PC-9 (cell line): ENCODE measurements at places on chromosomes 6 and 20.
A peak's percentile ranks its signal among the peaks of the same experiment; 100 is the strongest.

- no peak for DNase-seq
- H3K36me3 ChIP-seq: no peaks in the 10 kb centered on the region
- no peak overlapping the region for H3K27ac ChIP-seq
- H3K4me1 ChIP-seq: no peaks in the 10 kb centered on the region
Measured at GRCh38 chr6:102137859-102138258, 744.4 kb downstream of the GRIK2 start.

- H3K27ac ChIP-seq: peak overlapping the region; percentile 15; the same call in 1 of the 2 replicates
- H3K4me1 ChIP-seq: peaks cover 22% of the 10 kb centered on the region
- no peaks in the 10 kb centered on the region for H3K27me3 ChIP-seq
- peaks cover 9% of the 10 kb centered on the region; the same call in 1 of the 2 replicates for H3K36me3 ChIP-seq
- H3K4me3 ChIP-seq: no peak overlapping the region
- no peak for DNase-seq
Measured at GRCh38 chr6:36064770-36065396, 37.3 kb downstream of the MAPK14 start.

- H3K27me3 ChIP-seq: no peaks in the 10 kb centered on the region
- H3K4me1 ChIP-seq: no peaks in the 10 kb centered on the region; the same call in 1 of the 2 replicates
- no peak for DNase-seq
- H3K36me3 ChIP-seq: no peaks in the 10 kb centered on the region
Measured at GRCh38 chr6:17729223-17730077, 22.7 kb upstream of the NUP153 start.

- no peak for DNase-seq
- H3K4me1 ChIP-seq: no peaks in the 10 kb centered on the region
- no peak overlapping the region for H3K27ac ChIP-seq
- H3K36me3 ChIP-seq: no peaks in the 10 kb centered on the region
- H3K27me3 ChIP-seq: peaks cover 97% of the 10 kb centered on the region
Measured at GRCh38 chr20:61840779-61841455, 224.8 kb downstream of the TAF4 start.

- no peak overlapping the region for H3K27ac ChIP-seq
- H3K27me3 ChIP-seq: no peaks in the 10 kb centered on the region
- DNase-seq: no peak
- no peak overlapping the region for H3K4me3 ChIP-seq
Measured at GRCh38 chr6:25431975-25432307, 152.8 kb downstream of the CARMIL1 start.

DNA sequence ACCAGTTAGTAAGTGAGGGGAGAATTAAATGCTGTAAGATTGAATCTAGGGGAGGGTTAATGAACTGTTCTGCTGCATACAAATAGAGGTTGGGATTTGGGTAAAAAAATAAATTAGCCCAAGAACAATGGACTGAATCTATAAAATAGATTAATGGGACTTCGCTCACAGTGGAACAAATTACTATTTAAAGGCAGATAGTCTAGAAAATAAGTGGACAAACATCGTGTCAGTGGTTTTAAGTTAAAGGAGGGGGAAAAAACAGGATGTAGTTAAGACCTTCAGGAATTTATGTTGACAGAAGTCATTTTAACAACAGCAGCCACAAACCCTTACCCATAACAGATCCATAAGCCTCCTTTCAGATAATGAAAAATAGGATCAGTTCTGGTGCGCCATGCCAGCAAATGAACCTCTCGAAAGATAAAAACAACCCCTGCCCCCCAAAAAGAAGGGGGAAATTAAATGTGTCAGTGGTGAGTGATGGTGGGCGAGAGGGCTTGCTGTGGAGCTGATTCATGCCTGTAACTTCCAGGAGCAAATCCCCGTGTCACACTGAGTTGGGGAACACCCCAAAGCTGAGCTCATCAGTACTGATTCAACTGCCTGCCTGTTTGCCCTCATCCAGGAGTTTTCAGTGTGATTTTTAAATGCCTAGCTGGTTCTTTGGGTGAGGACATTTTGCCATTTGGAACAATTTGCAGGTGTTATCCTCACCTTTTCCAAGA lies 86.8 kb downstream of the PPP1R14C start:
- no peak overlapping the region for H3K27ac ChIP-seq
- no peaks in the 10 kb centered on the region for H3K4me1 ChIP-seq
- no peak overlapping the region for H3K4me3 ChIP-seq
- H3K36me3 ChIP-seq: no peaks in the 10 kb centered on the region
- H3K27me3 ChIP-seq: no peaks in the 10 kb centered on the region
- DNase-seq: no peak

DNA sequence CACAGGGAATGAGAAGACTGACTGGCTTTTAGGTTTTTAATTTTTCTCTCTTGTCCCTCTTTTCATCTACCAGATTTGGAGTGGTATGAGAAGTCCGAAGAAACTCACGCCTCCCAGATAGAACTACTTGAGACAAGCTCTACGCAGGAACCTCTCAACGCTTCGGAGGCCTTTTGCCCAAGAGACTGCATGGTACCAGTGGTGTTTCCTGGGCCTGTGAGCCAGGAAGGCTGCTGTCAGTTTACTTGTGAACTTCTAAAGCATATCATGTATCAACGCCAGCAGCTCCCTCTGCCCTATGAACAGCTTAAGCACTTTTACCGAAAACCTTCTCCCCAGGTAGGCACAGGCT lies 644 bp downstream of the MAD2L1BP start:
- no peak for DNase-seq
- no peaks in the 10 kb centered on the region for H3K27me3 ChIP-seq
- 0 out of 2 replicates have a peak overlapping the region, but pooled peaks have one; percentile 6 for H3K27ac ChIP-seq
- peaks cover 15% of the 10 kb centered on the region; the same call in 1 of the 2 replicates for H3K36me3 ChIP-seq

GRCh38 chr6:121222656-121223055 lies 111.6 kb downstream of the TBC1D32 start:
- no peaks in the 10 kb centered on the region for H3K4me1 ChIP-seq
- no peaks in the 10 kb centered on the region for H3K36me3 ChIP-seq
- no peaks in the 10 kb centered on the region for H3K27me3 ChIP-seq
- DNase-seq: peak; percentile 48
- H3K27ac ChIP-seq: no peak overlapping the region
- no peak overlapping the region for H3K4me3 ChIP-seq

- H3K4me3 ChIP-seq: no peak overlapping the region
- DNase-seq: no peak
Measured at GRCh38 chr6:19153270-19153980, 683.7 kb upstream of the ID4 start.

DNA sequence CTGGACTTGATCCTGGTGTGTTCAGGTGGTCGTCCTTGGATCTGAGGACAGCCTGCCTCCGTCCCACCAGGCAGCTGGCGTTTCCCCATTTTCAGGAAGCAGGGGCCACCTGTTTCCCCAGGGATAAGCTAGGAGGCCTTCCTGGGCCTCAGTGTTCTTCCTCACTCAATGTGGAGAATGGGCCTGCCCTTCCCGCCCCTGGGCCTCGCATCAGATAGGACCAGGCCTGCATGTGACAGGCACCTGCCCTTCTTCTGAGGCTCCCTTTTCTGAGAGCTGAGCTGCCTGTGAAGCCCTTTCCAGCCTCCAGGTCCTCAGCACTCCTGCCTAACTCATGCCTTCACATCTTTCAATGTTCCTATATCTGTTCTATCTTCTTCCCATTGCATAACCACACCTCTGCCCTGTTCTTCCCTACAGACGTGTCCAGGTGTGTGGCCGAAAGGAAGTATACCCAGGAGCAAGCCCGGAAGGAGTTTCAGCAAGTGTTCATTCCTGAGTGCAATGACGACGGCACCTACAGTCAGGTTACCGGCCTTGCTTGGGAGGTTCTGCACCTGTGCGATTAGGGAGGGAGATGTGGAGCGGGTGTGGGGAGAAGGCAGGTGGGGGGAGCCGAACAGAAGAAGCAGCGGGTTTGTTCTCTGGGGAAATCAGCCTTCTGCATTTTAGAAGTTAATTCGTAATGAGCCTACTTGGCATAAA lies 85.1 kb downstream of the SMOC2 start:
- H3K27me3 ChIP-seq: peaks cover 93% of the 10 kb centered on the region
- no peak for DNase-seq
- H3K36me3 ChIP-seq: no peaks in the 10 kb centered on the region
- H3K27ac ChIP-seq: no peak overlapping the region

DNA sequence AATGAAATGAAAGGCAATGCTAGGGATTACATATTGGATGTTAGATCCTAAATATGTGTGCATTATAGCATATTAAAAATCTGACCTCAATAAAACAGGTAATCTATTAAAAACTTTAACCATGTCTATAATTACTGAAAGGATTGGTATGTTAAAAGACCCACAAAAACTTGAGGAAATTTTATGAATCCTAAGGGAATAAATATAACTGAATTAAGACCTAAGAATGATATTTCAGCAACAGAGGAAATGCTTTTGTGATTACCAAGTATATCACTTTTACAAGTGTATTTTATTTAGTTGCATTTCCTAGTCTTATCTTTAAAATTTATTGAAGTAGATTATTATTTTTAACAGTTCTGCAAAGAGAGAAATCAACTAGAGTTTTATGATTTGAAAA lies 571.5 kb downstream of the HDGFL1 start:
- H3K36me3 ChIP-seq: no peaks in the 10 kb centered on the region
- H3K4me3 ChIP-seq: no peak overlapping the region
- no peaks in the 10 kb centered on the region for H3K27me3 ChIP-seq
- DNase-seq: no peak

DNA sequence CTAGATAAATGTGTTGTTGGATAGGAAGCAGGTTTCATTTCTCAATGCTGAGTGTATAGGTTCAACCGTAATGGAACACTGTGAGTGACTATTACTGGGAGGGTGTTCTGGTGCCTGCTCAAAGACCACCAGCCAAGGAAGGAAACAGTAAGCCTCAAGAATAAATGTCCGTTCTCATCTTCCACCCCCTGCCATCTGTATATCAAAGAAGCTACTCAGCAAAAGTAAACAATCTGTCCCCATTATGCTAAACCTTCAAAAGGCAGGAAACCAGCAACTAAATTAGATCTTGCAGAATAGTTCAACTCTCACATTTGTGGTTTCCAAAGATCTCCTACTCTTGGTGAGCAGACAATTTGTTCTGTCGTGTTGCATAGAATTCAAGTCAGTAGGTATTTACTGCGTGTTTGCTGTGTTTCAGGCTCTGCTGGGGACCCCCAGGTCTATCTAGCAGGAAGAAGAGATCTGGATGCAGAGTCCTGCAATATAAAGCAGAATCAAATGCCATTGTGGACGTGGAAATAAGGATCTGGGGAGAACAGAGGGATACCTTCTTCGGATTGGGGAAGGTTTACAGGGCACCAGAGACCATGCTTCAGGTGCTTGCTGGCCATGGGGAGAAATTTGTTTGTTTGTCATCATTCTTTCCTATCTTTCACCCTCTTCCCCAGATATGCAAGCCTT lies 87.3 kb downstream of the SCML4 start:
- no peak for DNase-seq
- no peaks in the 10 kb centered on the region for H3K36me3 ChIP-seq
- H3K27me3 ChIP-seq: peaks cover 91% of the 10 kb centered on the region
- no peak overlapping the region for H3K4me3 ChIP-seq
- H3K27ac ChIP-seq: no peak overlapping the region
- H3K4me1 ChIP-seq: no peaks in the 10 kb centered on the region

- no peaks in the 10 kb centered on the region for H3K27me3 ChIP-seq
- no peaks in the 10 kb centered on the region for H3K4me1 ChIP-seq
- H3K4me3 ChIP-seq: no peak overlapping the region
- DNase-seq: no peak
Measured at GRCh38 chr6:115358616-115359015, 702.1 kb downstream of the FRK start.

- no peak overlapping the region for H3K27ac ChIP-seq
- DNase-seq: no peak
- H3K4me3 ChIP-seq: no peak overlapping the region
- H3K36me3 ChIP-seq: no peaks in the 10 kb centered on the region
- peaks cover 11% of the 10 kb centered on the region for H3K4me1 ChIP-seq
- no peaks in the 10 kb centered on the region for H3K27me3 ChIP-seq
Measured at GRCh38 chr6:23319582-23319981, 750.2 kb downstream of the HDGFL1 start.

DNA sequence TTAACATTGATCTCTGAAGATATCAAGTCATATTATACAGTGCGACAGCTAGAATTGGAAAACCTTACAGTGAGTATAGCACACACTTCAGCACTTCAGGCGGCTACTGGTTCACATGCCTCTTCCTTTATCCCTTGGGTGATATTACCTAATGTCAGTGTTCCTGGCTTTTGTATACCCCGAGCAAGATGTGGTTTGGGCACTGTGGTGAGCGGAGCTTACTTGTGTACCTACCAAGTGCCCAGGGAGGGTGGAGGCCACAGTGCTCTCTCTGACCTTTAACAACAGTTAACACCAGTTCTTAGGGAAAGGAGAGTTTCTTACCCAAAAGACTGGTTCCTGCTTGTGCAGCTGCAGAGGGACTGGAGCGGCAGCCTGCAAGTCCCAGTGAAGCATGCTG lies 64.4 kb downstream of the PTPN1 start:
- H3K27me3 ChIP-seq: no peaks in the 10 kb centered on the region
- DNase-seq: no peak
- H3K36me3 ChIP-seq: peaks cover 22% of the 10 kb centered on the region
- H3K4me3 ChIP-seq: no peak overlapping the region
- H3K27ac ChIP-seq: no peak overlapping the region
- H3K4me1 ChIP-seq: no peaks in the 10 kb centered on the region

DNA sequence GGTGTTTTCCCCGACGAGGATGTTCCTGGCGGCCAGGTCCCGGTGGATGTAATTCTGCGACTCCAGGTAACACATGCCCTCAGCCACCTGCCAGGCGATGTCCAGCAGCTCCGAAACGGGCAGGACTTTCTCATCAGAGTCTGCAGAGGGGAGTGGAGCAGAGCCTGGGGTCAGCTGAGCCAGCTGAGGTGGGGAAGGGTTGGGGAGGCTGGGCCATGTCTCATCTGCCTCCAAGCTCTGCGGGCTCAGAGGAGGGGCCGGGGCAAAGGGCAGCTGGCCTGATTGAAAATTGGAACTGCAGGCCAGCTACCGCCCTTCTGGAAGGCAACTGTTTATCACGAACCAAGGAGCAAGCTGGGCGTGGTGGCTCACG lies 6.4 kb downstream of the PTK6 start:
- H3K27me3 ChIP-seq: no peaks in the 10 kb centered on the region
- H3K4me3 ChIP-seq: no peak overlapping the region
- DNase-seq: no peak
- no peaks in the 10 kb centered on the region for H3K36me3 ChIP-seq
- peaks cover 21% of the 10 kb centered on the region for H3K4me1 ChIP-seq

- H3K27ac ChIP-seq: no peak overlapping the region
- no peaks in the 10 kb centered on the region for H3K36me3 ChIP-seq
- H3K27me3 ChIP-seq: peaks cover 24% of the 10 kb centered on the region; the same call in 1 of the 2 replicates
Measured at GRCh38 chr20:62693524-62693922, 15.1 kb upstream of the NTSR1 start.

DNA sequence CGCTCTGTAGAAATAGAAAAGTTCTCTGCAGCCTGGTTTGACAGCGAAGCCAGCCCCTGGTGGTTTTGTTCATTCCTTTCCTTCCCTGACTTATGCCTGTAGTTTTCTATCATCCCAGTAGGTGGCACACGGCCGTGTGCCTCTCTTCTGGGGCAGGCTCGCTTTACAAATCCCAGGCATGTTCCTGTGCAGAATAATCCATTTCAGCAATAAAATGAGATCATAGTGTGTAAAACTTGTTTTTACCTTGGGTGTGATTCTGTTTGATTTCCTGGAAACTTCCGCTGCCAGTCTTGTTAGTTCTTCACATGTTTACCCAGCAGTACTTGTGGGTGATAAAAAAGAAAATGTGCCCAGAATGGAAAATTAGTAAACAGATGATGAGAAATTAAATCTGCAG lies 7.4 kb upstream of the INSM1 start:
- no peak overlapping the region for H3K27ac ChIP-seq
- DNase-seq: peak; percentile 21
- H3K4me3 ChIP-seq: no peak overlapping the region
- H3K36me3 ChIP-seq: no peaks in the 10 kb centered on the region
- H3K27me3 ChIP-seq: peaks cover 12% of the 10 kb centered on the region
- no peaks in the 10 kb centered on the region for H3K4me1 ChIP-seq
